ENCODE measurements at places on chromosomes 6 and 20. TPM values are rescaled to one million over a fixed set of nuclear protein-coding genes. Genes with fewer than 3 reads are reported as not detected.

The B4GALT5 gene
- total RNA-seq: 22.1 TPM

The TP53INP2 gene
- total RNA-seq: 4.9 TPM

The SGK2 gene
- total RNA-seq: 4.1 TPM

The SYCP2L gene
- 2.0 TPM for total RNA-seq

The RBM38 gene
- total RNA-seq: 5.1 TPM

All from breast epithelium (tissue), 4 donors.